A549 treated with CpdA at 1 μM for 4 hours (cell line): ENCODE measurements at places on chromosomes 6 and 20. TPM values are rescaled to one million over a fixed set of nuclear protein-coding genes. Genes with fewer than 3 reads are reported as not detected.

The CDSN gene
- total RNA-seq: not detected in 5 replicates

The HLA-DRB1 gene
- not detected in 5 replicates for total RNA-seq

The COL20A1 gene
- 0.73 to 1.4 TPM (median 1.1 TPM) in 5 replicates for total RNA-seq

The LAMA2 gene
- total RNA-seq: 0.19 to 0.60 TPM (median 0.38 TPM) in 5 replicates

The TMEM151B gene
- total RNA-seq: 0.01 to 0.04 TPM in 2 of 5 replicates, not detected in the others

The TBX18 gene
- total RNA-seq: 14.9 to 20.4 TPM (median 18.6 TPM) in 5 replicates

The CALHM4 gene
- not detected in 5 replicates for total RNA-seq
